ENCODE measurements at places on chromosomes 7 and 10. TPM values are rescaled to one million over a fixed set of nuclear protein-coding genes. Genes with fewer than 3 reads are reported as not detected.

TFAM gene
- 62.3 TPM for total RNA-seq

STEAP1 gene
- 3.1 TPM for total RNA-seq

MUC3A gene
- total RNA-seq: not detected

C10orf105 gene
- not detected for total RNA-seq

MYO3A gene
- not detected for total RNA-seq

SH2D4B gene
- not detected for total RNA-seq

- no peak for DNase-seq
These were observed 130.3 kb downstream of the SRI start for GRCh38 chr7:88089561-88089960.

DNA sequence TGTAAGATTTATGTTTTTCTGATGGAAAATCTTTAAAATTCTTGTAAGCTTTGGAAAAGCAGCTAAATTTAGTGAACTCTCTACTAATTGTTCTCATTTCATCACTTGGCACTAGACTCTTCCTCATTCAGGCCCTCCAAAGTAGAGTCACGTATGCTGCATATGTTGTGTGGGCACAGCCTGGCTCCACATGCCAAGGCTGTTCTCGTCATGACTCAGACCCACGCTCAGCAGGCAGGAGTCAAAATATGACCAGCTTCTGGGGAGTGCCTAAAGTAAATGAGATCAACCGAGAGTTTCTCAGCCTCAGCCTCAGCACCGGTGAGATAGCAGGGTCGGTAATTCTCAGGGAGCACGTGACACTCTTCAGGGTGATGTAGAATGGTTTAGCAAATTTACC is 1672.9 kb downstream of the REEP3 start:
- DNase-seq: peak; percentile 80

- DNase-seq: peak; percentile 65
These were observed 6.0 kb downstream of the IL15RA start for GRCh38 chr10:5971315-5971832.

DNA sequence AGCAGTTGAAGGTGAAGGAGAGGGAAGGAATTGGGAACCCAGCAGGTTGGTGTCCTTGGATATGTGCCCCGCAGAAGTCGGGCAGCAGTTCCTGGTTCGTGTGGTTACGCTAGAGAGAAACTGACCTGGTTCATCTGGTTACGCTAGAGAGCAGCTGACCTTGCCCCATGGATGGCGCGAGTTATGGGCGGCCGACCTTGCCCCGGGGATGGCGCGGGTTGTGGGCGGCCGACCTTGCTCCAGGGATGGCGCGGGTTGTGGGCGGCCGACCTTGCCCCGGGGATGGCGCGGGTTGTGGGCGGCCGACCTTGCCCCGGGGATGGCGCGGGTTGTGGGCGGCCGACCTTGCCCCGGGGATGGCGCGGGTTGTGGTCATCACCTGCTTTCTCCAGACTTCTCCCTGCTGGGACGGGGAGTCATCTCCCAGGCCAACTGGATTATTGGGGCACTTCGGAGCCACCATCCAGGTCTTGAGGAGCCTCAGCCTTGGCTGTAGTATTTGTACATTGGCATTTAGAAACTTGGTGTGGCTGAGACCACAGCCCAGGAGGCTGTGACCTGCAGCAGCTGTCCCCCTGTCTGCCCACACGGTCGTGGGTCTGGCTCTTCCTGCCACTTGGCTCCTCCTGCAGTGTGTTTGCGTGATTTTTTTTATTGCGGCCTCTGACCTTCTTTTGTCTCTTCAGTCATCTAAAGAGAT is 6.1 kb downstream of the GET4 start:
- no peak for DNase-seq

GRCh38 chr7:150962553-150963399 is 15.3 kb downstream of the KCNH2 start:
- DNase-seq: peak; percentile 31
